NK-92 treated with Interleukin-12 subunit alpha and Interleukin-12 subunit beta, amount 100 ng/mL, for 24 hours (cell line): ENCODE measurements at places on chromosomes 2 and 18.

DNA sequence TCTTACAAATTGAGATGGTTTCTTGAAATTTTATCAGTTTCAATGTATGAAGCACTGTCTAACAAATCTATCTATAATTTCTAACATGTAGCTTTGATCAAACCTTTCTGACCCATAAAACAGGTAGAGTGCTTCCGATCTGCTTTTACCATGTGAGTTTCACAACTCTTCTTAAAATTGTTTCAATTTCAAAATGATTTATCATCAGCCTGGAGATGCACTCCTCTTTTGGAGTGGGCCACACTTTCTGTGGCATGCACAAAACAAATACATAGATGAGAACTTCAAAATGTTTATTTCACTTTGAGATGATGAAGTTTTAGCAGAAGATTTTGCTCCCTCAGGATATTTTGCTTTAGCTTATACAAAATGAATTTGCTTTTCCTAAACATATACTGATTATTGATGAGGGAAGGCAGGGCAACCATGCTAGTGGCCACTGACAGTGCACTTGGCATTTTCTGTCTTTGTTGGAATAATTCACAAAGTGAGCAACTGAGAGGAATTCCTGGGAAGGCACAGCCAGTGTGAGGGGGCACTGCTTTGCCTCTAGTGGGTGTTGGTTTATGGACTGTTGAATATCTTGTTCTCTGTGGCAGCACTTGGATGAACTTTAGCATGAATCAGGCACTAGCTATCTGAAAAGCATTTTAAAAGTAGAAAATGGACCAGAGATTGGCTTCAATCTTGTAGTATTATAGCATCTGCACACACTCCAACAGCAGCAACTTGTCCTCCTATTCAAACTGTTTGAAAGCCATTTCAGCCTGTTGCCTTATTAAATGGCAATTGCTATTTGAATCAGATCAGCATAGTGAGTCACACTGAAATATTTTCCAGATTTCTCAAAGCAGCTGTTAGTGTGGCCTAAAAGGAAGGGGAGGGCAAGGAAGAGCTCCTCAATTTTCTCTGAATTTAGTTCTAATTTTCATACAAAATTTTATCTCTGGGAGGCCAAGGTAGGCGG is 193.2 kb downstream of the CCDC85A start:
- DNase-seq: no peak

DNA sequence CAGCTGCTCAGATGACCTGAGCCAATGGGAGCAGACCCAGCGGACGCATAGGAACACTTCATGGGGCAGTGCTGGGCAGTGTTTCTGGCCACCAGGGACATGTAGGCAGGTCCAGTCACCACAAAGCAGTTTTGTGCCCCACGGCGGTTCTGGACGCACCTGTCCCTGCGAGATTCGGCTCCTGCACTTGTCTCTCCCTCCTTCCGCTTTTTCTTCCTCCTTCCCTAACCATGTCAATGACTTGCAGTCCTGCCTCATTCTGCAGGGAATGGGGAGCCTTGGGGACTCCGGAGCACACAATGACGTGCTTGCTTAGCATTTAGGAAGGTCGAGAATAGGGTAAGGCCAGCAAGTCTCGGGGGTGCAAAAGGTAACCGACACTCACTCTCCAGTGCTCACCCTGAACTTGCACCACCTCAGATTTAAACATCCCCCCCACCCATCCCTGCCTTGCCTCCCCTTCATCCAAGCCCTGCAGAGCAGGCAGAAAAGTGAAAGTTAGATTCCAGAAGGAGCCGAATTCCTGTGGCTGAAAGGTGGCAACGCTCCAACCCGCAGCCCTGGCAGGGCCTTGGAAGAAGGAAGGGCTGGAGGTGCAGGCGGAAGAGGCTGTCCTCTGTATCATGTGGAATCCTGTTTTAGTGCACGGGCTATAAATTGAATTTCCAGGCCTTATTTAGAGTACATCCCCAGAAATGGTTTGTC is 40.5 kb upstream of the ATG16L1 start:
- DNase-seq: no peak

GRCh38 chr2:45607701-45608100 is 3.4 kb downstream of the SRBD1 start:
- DNase-seq: no peak

DNA sequence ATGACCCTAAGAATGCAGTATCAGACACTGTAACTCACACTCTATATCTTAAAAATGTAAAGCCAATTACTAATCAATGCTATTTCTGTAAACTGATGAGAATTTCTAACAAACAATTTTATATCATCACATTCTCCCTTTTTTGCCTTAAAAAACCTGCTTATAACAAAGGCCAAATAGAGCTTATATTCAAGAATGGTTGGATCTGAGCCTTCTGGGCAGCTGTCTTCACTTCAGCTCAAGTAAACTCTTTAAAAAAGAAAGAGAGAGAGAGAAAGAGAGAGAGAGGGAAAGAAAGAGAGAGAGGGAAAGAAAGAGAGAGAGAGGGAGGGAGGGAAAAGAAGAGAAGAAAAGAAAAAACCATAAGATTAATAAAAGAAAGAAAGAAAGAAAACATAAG is 231.8 kb downstream of the KCNE4 start:
- DNase-seq: no peak

- DNase-seq: no peak
Measured at GRCh38 chr2:139427164-139427563, 647.0 kb upstream of the NXPH2 start.

DNA sequence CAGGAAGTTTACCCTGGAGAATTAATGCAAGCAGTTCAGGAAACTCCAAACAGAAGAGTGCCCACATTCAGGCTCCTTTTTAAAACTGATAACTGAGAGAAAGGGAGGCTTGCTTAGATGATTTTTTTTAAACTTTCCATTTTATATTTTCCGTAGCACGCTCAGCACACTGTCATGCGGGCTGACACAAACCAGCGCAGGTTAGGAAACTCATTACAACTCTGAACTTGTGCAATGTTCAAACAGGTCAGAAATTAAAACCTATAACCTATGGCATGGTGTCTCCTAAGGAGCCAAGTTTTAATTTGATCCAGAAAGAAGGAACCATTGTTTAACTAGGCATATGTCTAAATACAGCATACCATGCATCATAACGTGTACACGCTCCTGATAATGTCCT is 117.7 kb upstream of the SMIM21 start:
- DNase-seq: no peak

GRCh38 chr18:72700961-72701710 is 157.0 kb upstream of the CBLN2 start:
- no peak for DNase-seq

- no peak for DNase-seq
Measured at GRCh38 chr2:105249891-105250290, 8.3 kb downstream of the GPR45 start.

- DNase-seq: no peak
Measured at GRCh38 chr2:56009758-56010458, 86.3 kb upstream of the EFEMP1 start.

DNA sequence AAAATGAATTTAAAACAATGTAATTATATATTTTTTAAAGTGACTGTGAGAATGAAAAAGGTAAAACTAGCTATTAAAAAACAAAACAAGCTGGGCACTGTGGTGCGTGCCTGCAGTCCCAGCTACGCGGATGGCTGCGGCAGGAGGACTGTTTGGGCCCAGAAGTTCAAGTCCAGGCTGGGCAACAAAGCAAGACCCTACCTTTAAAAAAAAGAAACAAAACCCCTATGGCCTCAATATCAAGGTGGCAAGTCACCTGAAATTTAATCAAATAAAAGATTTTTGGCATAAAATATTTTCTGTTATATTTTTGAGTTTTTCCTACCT is 46.9 kb upstream of the STRN start:
- no peak for DNase-seq

DNA sequence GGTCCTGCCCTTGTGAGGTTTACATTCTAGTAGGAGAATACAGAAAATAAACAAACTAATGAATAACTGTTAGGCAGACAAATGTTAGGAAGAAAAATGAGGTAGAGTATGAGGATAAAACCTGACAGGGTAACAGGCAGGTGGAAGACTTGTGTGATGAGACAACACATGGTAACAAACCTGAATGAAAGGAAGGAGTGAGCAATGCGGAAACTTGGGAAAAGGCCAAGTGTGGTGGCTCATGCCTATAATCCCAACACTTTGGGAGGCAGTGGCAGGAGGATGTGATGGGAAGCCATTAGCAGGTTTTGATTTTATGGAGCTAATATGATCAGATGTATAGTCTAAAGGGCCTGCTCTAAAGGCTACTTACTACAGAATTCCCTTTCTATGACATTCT is 74.2 kb downstream of the INO80D start:
- DNase-seq: no peak

- DNase-seq: no peak
Measured at GRCh38 chr18:48896326-48896874, 54.4 kb downstream of the SMAD7 start.

DNA sequence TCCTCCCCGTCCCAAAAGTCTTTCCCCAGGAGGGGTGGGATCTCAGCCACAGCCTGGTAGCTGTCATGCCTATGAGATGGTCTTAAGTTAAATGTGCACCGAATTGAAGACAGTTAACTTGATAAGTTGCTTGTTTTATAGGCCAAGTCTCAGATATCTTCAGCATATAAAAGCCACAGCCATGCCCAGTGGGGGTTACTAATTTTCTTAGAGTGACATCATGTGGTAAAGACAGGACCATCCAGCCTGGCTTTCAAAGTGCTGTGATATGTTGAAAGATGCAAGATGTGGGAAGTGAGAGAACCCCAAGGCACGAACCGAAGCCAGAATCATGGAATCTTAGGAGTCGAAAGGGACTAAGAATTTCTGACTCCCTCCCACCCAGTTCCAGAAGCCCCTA is 42.1 kb upstream of the FAM124B start:
- DNase-seq: no peak

DNA sequence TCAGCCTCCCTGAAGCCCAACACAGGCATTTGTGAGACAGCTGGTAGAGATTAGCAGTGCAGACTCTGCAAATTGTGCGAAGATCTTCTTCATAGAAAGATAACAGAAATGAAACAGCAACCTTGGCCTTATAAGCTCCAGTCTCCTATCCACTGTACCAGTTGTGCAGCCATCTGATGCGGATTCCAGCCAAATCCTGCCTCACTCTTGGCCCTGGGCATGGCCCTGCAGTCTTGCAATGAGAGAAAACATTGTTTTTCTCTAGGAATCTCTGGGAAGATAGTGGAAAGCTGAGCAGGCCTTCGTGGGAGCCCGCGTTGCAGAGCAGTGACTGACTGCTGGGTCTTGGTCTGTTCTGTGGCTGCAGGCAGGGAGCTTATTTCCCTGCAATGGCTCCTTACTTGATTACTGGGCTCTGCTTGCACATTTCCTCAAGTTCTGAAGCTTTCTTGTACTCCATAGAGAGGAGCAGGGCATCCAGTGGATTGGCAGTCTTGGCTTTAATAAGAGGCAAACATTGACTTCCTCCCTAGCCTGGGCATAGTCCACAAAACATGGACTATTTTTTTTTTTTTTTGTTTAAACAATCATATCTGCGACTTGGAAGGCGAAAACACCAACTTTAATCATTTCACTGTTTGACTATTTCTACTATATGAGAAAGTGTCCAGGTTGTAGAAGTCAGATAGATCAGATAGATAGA is 193.0 kb downstream of the ACTR3 start:
- no peak for DNase-seq

GRCh38 chr2:28276807-28277206 is 115.9 kb upstream of the FOSL2 start:
- DNase-seq: no peak

GRCh38 chr2:98935777-98936352 is at the start of gene CRACDL:
TSS of gene CRACDL (minus strand) at chr2:98936225. CDS start at chr2:98846800, 89,425 bp downstream.
- no peak for DNase-seq
